ENCODE measurements at places on chromosomes 2 and 18.

GRCh38 chr2:24304631-24305030 is 55.7 kb downstream of the ITSN2 start:
- DNase-seq = no peak

GRCh38 chr2:5846881-5847280 is 154.7 kb downstream of the SOX11 start:
- DNase-seq = no peak

- no peak for DNase-seq
These were observed 862.5 kb upstream of the ID2 start for GRCh38 chr2:7819316-7819715.

DNA sequence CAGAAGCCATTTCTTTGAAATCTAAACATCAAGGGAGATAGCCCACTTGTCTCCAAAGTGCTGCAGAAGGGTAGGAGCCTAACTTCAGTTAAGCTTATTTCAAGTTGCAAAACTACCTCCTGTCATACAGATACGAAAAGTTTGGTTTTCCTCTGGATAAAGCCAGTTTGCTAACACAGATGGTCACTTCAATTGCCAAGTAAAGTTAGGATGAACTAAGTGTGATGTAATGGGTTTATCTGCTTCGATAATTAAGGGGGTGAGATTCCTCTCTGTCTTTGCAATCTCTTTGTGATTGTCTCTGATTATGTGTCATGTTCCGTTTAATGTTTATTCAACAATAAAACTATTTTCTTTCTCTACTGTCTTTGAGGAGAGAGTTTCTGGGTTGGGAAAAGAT is 156.4 kb downstream of the SLC39A10 start:
- DNase-seq = no peak

DNA sequence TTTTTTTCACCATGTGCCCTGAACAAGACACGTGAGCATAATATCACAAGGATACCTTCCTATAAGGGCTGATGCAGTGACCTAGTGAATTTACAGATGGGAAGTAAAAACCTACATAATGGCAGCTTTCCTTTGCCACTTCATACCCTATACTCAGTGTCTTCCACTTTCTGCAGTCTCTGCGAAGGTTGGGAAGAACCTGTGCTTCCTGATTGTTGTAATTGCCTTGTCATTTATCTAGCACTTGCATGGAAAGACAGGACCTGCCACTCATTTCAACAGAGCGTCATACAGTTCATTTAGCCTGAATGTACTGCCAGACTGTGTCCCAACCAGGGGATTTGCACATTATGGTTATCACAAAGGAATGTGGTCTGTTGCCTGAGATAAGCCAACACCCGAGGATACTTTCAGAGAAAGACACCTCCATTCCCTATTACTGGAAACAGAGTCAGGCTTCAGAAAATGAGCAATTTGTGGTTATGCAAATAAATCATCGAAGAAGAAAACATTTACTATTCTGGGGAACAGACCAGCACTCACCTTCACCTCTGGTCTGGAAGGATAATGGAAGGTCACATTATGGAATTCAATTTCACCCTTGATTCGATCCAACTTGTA is 55.0 kb downstream of the ABCB11 start:
- DNase-seq = no peak
